ENCODE measurements at places on chromosomes 2 and 18. TPM values are rescaled to one million over a fixed set of nuclear protein-coding genes. Genes with fewer than 3 reads are reported as not detected.

PRSS56 gene
- total RNA-seq, result not detected

GNLY gene
- 136 TPM for total RNA-seq

KLF7 gene
- 16.5 TPM for total RNA-seq

DNA sequence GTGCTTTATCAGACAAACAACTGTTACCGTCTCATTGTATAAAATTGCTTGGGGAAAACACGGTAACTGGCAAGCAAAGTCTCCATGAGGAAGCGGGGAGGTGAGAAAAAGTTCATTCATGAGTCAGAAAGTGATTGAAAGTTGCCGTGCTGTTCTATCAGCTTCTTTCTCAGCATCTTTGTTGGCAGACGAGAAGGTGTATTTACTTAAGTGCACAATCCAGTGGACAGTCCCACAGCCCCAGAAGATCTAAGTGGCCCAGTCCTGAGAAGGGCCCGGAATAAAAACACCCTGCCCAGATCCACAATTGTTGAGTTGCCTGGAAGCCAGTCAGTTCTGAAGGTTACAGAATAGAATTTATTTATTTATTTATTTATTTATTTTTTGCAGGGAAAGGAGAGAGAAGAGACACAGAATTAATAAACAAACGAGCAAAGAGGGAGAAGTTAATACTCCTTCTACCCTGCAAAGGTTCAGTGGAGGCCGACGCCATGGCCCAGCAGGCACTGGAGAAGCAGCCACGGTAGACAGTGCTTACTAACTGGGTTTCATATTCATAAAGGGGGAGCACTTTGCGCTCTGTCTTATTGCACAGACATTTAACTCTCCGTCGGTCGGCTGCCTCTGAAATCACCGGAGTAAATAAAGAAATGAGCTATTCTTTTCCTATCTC is 676.0 kb upstream of the SALL3 start:
- DNase-seq, result no peak

DNA sequence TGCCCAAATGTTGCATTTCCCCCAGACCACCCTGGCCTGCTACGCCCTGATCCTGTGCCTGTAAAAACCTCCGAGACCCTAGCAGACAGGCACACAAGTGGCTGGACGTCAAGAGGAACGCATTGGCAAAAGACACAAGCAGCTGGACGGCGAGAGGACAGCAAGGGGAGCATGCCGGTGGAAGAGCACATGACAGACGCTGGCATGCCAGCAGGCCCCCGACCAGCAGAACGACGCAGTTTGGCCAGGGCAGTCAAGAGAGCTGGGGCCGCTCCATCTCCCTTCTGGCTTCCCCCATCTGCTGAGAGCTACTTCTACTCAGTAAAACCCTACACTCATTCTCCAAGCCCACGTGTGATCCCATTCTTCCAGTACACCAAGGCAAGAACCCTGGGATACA is 42.1 kb downstream of the SAP130 start:
- DNase-seq, result no peak

GRCh38 chr2:140808820-140809219 is 1322.0 kb downstream of the LRP1B start:
- DNase-seq, result no peak

DNA sequence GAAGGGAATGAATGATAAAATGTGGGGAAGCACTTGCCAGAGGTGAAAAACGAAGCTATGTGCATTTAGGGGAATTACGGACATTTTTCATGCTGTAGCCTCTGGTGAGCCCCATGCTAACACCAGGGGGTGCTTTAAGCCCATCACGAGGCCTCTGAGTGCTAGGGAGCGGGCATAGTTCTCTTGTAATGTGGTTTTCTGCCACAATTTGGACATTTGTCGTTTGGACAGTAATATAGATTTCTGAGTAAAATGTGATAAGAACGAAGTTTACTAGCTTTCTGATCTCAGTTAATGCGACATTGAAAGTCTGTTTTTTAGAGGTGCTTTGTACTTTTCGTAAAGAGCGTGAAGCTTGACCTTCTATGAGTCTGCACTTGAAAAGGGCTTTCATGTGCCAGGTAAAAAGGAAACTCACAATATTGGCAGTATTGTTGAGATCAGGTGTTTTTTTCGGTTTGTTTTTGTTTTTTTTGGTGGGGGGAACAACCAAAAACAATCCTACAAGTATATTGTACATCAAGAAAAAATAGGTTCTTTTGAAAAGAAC is 50.6 kb downstream of the TRAF3IP1 start:
- peak; percentile 76 for DNase-seq

DNA sequence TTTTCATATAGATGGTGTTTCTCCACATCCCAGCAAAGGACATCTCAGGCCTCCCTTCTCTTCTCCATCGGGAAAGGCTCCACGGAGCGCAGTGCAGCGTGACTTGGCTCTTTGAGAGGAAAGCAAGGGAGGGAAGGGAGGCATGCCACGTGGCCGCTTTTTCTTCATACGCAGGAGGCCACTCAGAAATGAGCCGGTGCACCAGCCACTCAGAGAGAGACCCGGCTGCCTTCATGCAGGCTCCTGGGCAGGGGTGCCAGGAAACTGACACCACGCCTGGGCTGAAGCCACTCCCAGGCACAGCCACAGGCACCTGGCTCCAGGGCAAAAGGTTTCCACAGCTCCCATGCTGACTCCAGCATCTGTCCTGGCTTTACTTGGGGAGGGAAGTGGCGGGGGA is 11.1 kb upstream of the LOXHD1 start:
- no peak for DNase-seq

DNA sequence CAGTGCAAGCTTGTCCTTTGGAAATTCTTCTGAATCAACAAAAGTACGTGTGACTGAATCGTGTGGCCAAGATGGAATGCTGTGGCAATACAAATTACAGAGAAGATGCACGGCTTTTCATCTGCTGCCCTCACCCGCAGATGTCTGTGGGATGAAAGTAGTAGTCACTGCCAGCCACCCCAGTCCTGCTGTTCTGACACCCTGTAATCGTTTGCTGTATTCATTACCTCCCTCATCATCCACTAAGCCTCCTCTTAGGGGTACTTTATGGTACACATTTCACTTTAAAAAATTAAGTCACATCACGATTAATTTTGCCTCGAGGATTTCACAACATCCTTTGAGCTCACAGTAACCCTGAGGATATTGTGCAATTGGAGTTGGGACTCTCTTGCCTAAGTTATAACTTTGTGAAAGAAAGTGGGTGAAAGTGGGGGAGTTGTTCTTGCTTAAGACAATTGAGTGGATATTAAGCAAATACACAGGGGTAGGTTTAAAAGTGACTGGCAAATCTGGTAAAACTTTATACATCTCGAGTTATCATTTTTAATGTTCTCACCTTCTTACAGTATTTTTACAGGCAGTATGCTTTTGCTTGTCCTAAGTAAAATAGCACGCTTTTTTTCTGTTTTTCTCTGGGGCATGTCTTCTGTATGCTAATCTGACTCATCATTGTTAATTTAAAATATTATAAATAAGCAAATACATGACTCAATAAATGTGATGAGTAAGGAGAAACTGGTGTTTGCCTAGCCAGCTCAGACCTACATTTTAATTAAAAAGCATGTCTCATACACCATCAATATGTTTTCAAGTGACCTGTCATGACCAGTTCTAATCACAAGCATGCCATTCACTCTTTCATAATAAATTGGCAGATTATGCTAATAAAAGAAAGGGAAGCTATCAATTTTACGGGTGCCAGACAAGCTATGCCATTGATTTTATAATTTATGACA is 680.9 kb downstream of the IRS1 start:
- no peak for DNase-seq

DNA sequence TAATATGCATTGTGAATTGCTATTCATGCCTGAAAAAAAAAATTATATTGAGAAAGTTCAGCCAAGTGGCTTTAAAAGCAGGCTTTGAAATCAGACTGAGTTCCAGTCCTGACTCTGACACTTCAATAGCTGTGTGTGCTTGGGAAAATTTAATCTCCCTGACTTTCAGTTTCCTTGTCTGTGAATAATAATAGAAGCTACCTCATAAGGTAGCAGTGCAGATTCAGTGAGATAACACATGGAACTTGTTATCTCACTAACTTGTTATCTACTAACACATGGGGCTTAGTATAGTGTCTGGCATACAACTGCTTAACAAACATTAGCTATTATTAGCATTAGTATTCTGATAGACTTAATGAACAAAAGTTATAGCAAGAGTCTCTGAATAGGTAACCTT is 14.9 kb downstream of the ALS2 start:
- DNase-seq, result no peak

All from activated CD8-positive, alpha-beta T cell treated with anti-CD3 and anti-CD28 coated beads, Interleukin-2, amount 10 ng/mL, durations not matched to agents 7 days and 5 days (primary cell).